ENCODE measurements at places on chromosomes 7 and 10.
A peak's percentile ranks its signal among the peaks of the same experiment; 100 is the strongest.

DNA sequence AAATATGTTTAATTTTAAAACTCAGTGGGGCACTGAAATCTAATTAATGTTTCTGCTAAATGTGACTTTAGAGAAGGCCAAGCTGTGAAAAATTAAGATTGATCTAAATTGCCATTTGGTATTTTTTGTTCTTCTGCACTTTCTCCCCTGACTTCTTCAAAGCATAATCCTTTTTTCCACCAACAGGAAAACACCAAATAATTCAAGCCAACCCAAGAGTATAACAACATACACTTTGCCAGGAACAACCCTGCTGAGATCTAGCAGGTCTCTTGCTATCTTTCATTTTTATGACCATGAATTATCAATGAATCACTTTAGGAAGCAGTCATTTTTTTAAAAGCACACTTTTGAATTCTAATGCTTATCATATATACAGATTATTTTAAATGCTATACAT, 100.1 kb downstream of the USP6NL start:
- no peak for DNase-seq

- no peak for DNase-seq
These were observed 33.6 kb downstream of the WAC start for GRCh38 chr10:28566458-28567015.

- peak; percentile 100 for DNase-seq
These were observed 30.4 kb downstream of the DDC start for GRCh38 chr7:50534690-50535290.

GRCh38 chr7:84783141-84783778, 403.6 kb downstream of the SEMA3D start:
- peak; percentile 63 for DNase-seq

- peak; percentile 6 for DNase-seq
These were observed 40.9 kb upstream of the ATRNL1 start for GRCh38 chr10:115052226-115052625.

DNA sequence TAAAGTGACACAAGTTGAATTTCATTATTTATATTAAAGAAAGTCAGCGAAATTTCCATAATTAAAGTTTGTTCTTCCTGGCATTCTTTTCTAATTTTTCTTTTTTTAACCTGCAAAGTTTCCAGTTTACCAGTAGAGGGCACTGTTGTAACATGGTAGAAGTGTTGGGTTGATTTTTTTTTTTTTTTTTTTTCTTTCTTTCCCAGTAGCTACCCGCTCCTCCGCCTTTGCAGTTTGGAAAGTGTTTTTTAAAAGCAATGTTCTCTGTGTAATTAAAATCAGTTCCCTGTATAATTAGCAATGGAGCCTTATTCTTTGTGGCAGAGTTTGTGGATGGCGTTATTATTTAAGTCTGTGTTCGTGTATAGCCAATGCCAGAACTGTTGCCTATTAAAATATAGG, 53.7 kb downstream of the TAF3 start:
- peak; percentile 6 for DNase-seq

DNA sequence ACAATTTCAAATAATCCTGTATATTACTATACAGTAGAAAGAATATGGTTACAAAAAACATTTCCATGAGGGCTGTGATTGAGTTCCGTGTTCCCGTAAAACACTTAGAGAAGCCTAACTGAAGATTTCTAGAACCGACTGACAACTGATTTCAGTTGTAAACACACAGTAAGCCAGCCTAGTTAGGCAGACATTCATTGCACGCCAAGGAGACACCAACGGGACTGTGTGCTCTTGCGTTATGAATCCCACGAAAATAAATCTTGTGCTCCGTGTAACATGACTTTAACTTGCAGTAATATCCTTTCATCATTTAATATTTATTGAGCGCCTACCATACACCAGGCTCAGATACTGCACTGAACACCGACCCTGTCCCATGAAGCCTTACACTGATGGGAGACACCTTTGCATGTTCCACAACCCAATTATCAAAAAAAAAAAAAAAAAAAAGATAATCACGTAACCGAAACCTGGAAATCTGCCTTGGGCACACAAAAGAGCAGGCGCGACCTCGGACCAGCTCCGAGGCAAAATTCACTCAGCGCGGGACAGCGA, 420 bp upstream of the KLHL7 start:
- no peak for DNase-seq

DNA sequence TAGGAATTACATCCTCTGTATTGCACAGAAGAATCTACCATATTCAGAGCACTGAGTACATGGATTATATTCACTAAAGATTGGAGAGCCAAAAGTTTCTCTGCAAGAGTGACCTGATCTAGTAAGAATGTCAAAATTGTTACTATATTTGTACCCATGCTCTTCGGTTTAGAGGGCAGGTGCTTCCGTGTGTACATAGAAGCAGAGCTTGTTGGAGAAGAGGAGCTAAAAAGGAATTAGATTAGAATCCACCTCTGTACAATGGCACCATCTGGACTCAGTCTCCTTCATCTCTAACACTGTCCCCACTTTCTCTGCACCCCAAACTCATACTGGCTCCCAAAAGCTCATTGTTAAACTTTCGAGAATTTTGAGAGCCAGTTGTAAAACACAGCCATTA, 8.3 kb downstream of the CALD1 start:
- DNase-seq, result no peak

GRCh38 chr7:43458330-43459018, 124.4 kb upstream of the STK17A start:
- no peak for DNase-seq

GRCh38 chr10:14356921-14357320, 26.2 kb upstream of the FRMD4A start:
- DNase-seq, result peak; percentile 83

GRCh38 chr7:100818825-100819224, 8.5 kb downstream of the EPHB4 start:
- DNase-seq, result no peak

GRCh38 chr10:132395704-132396493, 1.1 kb upstream of the PWWP2B start:
- DNase-seq, result no peak

- DNase-seq, result no peak
These were observed 5.7 kb downstream of the GLRX3 start for GRCh38 chr10:130141878-130142277.

DNA sequence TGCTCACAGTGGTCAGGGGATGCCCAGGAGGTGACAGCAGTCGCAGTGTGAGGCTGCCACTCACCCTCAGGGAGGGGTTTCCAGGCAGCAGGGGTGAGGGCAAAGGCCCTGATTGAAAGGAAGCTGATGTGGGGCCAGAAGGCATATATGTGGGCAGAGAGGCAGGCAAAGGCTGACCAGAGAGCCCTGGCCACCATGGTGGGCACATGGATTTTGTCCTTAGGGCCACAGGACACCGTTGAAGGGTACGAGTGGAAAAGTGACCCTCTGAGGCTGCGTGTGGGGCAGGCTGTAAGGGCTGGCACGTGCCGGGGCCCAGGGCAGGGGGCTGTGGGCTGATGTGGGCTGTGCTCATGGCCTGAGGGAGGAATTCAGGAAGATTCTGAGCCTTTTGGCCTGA, 57.5 kb upstream of the ZNF32 start:
- DNase-seq, result no peak

DNA sequence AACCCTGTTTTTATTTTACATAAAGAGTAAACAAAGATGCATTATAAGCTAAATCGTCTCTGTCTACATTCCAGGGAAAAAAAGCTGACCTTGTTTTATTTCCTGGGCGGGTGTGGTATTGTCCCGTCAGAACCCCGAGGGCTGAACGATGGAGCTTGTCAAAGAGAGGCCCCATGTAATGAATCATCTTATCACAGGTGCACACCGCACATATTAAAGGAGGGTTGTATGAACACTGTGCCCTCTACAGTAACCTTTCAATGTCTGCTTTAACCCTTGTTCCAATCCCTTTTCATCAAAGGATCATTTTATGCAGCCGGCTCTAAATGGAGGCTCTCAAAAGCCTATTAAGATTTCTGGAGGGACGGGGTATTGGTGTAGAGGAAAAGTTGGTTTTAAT, 158.5 kb upstream of the YAE1 start:
- DNase-seq, result no peak

- no peak for DNase-seq
These were observed 289.0 kb upstream of the PHYHIPL start for GRCh38 chr10:58887474-58887873.

GRCh38 chr10:123888751-123889150, 2.9 kb downstream of the CPXM2 start:
- no peak for DNase-seq

All from LHCN-M2 (cell line).